Karpas-422 (cell line): ENCODE measurements at places on chromosomes 16 and 17.

GRCh38 chr17:79255926-79256585 lies 181.4 kb downstream of the ENGASE start:
- DNase-seq: no peak

GRCh38 chr17:72745241-72745640 lies 347.2 kb downstream of the SLC39A11 start:
- DNase-seq: no peak

DNA sequence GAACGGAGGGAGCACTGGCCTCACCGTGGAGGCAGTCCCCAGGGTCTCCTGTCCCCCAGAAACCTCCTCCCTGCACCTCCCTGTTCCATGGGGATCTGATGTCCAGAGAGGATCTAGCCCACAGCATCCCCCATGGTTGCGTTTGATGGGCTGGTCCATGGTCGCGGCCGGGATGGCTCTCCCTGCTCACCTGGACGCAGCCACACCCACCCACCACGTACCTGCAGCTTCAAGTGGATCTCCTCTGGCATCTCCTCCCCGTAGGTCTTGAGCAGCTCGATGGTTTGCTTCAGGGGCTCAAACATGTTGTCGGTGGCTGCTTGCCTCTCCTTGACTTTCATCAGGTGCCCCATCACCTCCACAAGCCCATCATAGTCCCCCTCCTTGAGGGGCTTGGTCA lies 47.9 kb downstream of the DNAH17 start:
- no peak for DNase-seq

- DNase-seq: no peak
Observed at GRCh38 chr17:48722201-48722907, at the start of gene PRAC1. TSS of gene PRAC1 (minus strand) at chr17:48722518. CDS start at chr17:48722392, 126 bp downstream.

DNA sequence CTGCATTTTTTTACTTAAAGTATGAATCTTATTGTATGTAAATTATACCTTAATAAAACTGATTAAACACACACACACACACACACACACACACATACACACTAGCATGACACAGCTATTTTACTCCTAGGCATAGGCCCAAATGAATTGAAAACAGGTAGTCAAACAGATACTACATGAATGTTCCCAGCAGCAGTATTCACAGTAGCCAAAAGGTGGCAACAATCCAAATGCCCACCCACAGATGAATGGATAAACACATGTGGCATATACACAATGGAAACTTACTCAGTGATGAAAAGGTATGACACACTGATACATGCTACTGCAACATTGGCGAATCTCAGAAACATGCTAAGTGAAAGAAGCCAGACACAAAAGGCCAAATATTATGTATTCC lies 223.5 kb downstream of the CYB561 start:
- DNase-seq: no peak

DNA sequence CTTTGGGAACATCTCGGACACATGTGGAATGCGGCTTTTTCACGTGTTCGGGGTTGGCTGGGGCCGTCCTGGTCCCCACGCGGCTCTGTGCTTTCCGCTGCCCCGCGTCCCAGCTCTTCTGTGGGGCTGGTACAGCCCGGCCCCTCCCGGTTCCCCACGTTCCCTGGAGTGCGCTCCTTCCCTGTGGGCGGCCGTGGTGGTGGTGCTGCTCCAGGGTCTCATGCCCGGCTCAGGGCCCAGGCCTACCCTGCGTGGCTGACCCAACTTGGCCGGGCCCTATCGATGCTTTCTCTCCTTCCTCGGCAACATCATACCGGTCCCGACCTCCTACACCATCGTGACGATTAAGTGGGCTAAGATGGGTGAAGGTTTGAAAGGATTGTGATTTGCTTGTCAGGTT lies 3.3 kb downstream of the TELO2 start:
- DNase-seq: no peak

DNA sequence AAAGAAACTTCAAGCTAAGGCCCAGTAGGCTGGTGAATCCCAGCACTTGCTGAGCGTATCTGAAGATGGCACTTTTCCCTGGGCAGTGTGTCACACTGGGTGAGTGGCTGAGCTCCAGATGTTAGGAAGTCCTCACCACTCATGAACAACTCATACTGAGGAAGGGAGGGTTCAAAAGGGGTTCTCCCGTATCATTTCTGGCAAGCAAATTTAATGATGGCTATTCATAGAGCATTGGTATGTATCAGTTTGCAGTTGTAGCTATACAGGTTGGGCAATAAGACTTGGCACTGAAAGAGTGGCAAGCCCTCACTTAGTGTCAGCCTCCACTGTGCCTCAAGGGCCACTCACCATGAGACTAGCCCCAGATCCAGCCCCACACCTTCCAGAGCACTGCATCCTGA lies 10.7 kb downstream of the GFOD2 start:
- DNase-seq: no peak

- DNase-seq: peak; percentile 79
Observed at GRCh38 chr17:68057531-68057952, 22.0 kb downstream of the KPNA2 start.

DNA sequence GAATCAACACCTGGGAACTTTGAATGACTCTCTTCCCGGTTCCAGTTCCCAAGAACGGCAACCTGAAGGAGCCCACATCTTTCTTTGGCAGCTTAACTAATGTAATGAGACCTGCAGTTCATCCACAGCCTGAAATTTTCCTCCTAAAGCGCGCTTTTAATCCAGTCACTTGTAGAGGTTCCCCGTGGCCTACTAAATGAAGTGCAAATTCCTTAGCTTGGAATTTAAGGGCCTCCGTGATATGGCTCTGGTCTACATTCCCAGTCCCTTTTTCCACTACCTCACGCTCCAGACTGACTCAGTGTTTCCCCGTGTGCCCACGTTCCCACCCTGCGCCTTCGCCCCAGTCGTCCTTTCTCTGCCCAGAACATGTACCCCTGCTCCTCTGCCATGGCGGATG lies 27.2 kb downstream of the FZD2 start:
- no peak for DNase-seq

GRCh38 chr17:33292981-33293867 lies at the start of gene ASIC2:
TSS of gene ASIC2 (minus strand) at chr17:33293295.
- no peak for DNase-seq

DNA sequence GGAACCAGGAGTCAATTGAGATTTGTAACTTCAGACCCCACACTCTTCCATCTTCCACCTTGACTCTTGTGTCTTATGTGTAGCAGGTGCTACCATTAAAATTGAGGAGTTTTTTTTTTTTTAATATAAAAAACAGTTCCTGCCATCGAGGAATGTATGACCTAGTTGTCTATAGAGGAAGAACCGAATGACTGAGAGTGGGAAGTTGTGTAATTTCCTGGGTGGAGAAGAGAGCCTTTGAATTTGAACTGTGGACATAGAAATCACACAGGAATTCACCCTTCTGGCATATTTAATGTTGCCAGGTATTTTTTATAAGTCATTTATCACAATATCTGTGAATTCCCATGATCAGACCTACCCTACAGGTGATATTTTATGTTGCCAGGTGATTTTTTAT lies 22.0 kb downstream of the SP2 start:
- no peak for DNase-seq

- DNase-seq: no peak
Observed at GRCh38 chr16:25841761-25842160, 150.0 kb downstream of the HS3ST4 start.

DNA sequence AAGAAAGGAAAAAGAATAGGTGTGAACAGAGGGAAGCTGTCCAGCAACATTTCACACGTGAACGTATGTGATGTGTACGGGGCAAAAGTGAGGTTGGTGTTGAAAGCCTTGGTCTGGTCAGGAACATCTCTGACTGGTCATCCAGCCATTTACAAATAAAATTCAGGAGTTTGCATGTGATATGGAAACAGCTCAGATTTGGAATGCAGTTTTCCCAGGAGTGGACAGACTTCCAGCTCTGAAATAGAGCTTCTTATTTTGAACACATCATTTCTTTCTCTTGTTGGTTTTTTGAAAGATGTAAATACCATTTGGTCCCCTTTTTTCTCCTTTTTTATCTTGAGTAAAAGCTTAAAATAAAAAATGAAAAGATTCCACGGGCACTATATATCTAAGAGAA lies 566.2 kb upstream of the ZFHX3 start:
- DNase-seq: no peak

DNA sequence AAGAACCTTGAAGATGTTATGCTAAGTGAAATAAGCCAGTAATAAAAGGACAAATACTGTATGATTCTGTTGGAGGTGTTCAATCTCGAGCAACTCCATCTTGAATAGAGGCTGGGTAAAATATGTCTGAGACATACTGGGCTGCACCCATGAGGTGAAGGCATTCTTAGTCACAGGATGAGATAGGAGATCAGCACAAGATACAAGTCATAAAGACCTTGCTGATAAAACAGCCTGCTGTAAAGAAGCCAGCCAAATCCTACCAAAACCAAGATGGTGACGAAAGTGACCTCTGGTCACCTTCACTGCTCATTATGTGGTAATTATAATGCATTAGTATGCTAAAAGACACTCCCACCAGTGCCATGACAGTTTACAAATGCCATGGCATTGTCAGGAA lies 98.1 kb downstream of the RGS9 start:
- no peak for DNase-seq

- peak; percentile 57 for DNase-seq
Observed at GRCh38 chr16:19520861-19521331, 1.0 kb downstream of the GDE1 start.

DNA sequence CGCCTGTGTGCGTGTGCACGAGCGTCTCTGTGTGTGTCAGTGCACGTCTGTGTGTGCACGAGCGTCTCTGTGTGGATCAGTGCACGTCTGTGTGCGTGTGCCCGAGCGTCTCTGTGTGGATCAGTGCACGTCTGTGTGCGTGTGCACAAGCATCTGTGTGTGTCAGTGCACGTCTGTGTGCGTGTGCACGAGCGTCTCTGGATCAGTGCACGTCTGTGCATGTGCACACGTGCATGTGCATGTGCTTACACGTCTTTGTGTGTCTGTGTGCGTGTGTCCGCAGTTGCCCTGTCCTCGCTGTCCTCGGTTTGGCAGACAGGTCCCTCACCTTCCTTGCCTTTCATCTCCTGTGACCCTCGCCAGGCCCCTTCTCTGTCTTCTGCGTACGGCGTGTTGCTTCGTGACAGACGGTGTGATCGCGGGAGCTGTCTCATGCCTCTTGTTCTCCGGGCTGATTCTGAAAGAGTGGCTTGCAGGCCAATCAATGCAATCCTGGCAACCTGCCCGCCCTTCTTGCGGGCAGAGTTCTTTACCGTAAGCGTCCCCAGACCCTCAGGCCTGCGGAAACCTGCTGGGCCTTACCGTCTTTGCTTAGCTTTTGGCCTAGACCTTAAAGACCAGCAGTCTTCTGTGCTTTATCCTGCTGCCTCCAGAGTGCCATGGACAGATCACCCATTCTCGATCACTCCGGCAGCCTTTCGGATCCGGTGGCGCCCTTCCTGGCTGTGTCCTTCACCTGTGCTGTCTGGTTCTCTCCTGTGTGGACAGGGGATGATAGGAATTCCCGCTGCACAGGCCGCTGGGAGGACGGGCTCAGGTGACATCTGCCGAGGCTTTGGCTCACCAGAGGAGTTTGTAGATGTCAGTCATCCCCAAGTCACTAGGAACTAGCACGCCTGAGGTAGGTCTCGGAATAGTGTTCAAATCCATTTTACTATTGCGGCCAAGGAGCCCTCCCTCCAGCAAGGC lies 18.5 kb downstream of the MLYCD start:
- DNase-seq: no peak

DNA sequence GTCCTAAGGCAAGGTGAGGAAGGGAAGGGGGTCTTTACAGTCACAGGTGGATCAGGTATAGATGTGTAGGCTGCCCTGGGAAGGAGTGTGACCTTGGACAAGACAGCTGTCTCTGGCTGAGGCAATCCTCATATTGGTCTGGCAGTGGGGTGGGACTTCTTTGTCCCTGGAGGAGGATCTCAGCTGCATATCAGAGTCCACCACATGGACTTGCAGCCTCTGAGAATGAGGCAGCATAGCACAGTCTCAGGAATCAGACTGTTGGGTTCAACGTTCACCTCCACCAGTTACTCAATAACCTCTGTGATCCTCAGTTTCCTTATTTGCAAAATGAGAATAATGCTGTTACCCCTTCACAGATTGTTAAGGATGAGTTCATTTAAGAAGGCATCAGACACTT lies 33.4 kb downstream of the ACSM2A start:
- no peak for DNase-seq
